ENCODE measurements at places on chromosomes 7 and 10. TPM values are rescaled to one million over a fixed set of nuclear protein-coding genes. Genes with fewer than 3 reads are reported as not detected.

DNA sequence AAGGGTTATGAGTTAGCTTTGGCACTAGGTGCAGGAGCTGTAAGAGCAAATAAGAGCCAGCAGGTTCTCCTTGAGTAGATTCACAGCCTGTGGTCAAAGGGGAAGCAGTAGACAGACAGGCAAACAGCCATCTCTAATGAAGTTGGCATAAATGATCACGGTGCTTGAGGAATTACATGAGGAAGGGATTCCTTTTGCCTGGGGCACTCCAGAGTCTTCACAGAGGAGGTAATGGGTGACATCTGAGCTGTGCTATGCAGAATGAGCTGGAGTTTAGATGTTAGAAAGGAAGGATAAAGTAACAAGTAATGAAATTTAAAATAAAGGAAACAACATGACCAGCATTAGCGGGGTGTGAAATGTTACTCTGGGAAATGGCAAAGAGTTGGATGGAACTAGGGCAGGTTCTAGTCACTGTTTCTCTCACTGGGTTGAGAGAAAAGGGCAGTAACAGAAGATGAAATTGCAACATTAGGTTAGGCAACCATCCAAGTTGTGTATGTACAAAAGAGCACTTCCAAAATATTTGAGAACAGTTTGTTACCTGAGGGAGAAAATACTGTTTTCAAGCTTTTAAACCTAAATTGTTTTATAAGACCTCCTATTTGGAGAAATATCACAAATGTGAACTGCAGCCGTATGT is 613.8 kb downstream of the PHTF2 start:
- no peak overlapping the region for H3K4me3 ChIP-seq
- no peaks in the 10 kb centered on the region for H3K36me3 ChIP-seq
- no peak for DNase-seq
- no peaks in the 10 kb centered on the region for H3K4me1 ChIP-seq
- H3K27me3 ChIP-seq: no peaks in the 10 kb centered on the region
- H3K27ac ChIP-seq: no peak overlapping the region

- H3K27ac ChIP-seq: no peak overlapping the region
- no peak for DNase-seq
- no peaks in the 10 kb centered on the region for H3K27me3 ChIP-seq
- H3K36me3 ChIP-seq: peaks cover 2% of the 10 kb centered on the region
- no peak overlapping the region for H3K4me3 ChIP-seq
- H3K4me1 ChIP-seq: no peaks in the 10 kb centered on the region
Measured at GRCh38 chr10:22593636-22594198, 120.7 kb downstream of the PIP4K2A start.

Gene SORCS1
- polyA plus RNA-seq: 6.5 TPM

Gene SLC18A2
- 0.72 TPM for polyA plus RNA-seq

Measured in large intestine (tissue), 12 donors.